ENCODE measurements at places on chromosomes 12 and 14. TPM values are rescaled to one million over a fixed set of nuclear protein-coding genes. Genes with fewer than 3 reads are reported as not detected.

Gene DPY19L2
- 2.3 TPM for total RNA-seq

Gene FAM216A
- 12.4 TPM for total RNA-seq

Gene MFAP5
- 14.9 TPM for total RNA-seq

Gene TAS2R31
- 5.1 TPM for total RNA-seq

Gene KRT84
- not detected for total RNA-seq

Gene ZFYVE1
- 22.0 TPM for total RNA-seq

Gene COCH
- 0.33 TPM for total RNA-seq

Gene LMO3
- 2.0 TPM for total RNA-seq

Gene RBMS2
- total RNA-seq: 18.2 TPM

Gene MYH7
- total RNA-seq: not detected

Gene NPFF
- total RNA-seq: not detected

Gene KRT71
- not detected for total RNA-seq

Gene GPR137C
- 0.58 TPM for total RNA-seq

Gene REP15
- 0.83 TPM for total RNA-seq

Gene REM2
- total RNA-seq: 0.29 TPM

Gene ETFBKMT
- 3.5 TPM for total RNA-seq

Gene SOAT2
- total RNA-seq: not detected

Gene SPX
- not detected for total RNA-seq
